ENCODE measurements at places on chromosomes 6 and 20. TPM values are rescaled to one million over a fixed set of nuclear protein-coding genes. Genes with fewer than 3 reads are reported as not detected.

Gene CDYL
- 27.9 TPM for total RNA-seq

- DNase-seq = peak; percentile 13
Measured at GRCh38 chr6:12051861-12052368, 39.8 kb downstream of the HIVEP1 start.

- no peak for DNase-seq
Measured at GRCh38 chr6:28235912-28236452, 10.9 kb downstream of the ZSCAN9 start.

- DNase-seq = no peak
Measured at GRCh38 chr6:166648846-166649245, 21.8 kb upstream of the RPS6KA2 start.

DNA sequence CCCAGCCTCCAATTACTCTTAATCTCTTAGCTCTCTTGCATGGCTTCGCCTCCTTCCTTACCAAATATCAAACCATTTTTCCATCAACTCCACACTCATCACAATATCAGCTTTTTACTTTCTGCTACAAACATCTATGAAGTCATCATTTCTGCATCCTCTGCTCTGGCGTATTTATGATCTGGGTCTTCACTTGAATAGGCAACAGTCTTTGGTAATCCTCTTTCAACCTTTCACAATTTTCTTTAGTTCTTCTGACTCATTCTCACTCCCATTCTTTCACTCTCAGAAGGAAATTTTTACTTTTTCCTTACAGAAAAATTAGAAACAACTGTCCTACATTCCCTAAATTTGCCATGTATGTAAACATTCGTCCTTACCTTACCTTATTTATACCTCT is 522.4 kb downstream of the HDGFL1 start:
- DNase-seq = peak; percentile 35

Gene TRIM31
- total RNA-seq = not detected

Gene SLC29A1
- 12.2 TPM for total RNA-seq

DNA sequence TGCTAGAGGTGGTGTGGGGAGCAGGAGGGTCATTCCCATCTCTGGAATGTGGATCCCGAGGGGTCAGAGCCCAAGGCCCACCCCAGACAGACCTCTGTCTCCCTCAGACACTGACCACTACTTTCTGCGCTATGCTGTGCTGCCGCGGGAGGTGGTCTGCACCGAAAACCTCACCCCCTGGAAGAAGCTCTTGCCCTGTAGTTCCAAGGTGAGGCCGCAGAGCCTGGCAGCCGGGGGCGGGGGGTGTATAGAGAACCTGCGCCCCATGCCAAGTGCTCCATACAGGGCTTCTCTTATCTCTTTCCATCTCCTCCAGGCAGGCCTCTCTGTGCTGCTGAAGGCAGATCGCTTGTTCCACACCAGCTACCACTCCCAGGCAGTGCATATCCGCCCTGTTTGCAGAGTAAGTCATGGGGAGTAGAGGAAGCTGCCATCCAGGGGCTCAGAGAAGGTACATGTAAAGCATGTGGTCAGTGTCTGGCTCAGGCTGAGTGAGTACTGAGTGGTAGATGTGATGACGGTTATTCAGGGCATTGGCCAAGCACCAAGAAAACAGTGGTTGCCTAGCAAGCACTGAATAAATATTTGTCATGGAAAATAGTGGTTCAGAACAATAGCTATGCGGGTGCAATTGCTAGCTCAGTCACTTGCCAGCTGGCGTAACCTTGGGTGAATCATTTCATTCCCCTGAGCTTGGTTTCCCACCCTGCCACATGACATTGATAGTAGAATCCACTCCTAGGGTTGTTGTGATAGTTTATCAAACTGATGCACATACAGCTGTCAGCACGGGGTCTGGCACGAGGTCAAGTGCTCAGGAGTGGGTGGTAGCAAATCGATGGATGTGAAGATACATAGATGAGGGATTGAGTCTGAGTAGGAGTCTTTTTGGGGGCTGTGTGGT is 3.5 kb downstream of the PIGT start:
- peak; percentile 98 for DNase-seq

Gene TRAM2
- total RNA-seq = 182 TPM

- no peak for DNase-seq
Measured at GRCh38 chr6:14180609-14181008, 63.0 kb downstream of the CD83 start.

DNA sequence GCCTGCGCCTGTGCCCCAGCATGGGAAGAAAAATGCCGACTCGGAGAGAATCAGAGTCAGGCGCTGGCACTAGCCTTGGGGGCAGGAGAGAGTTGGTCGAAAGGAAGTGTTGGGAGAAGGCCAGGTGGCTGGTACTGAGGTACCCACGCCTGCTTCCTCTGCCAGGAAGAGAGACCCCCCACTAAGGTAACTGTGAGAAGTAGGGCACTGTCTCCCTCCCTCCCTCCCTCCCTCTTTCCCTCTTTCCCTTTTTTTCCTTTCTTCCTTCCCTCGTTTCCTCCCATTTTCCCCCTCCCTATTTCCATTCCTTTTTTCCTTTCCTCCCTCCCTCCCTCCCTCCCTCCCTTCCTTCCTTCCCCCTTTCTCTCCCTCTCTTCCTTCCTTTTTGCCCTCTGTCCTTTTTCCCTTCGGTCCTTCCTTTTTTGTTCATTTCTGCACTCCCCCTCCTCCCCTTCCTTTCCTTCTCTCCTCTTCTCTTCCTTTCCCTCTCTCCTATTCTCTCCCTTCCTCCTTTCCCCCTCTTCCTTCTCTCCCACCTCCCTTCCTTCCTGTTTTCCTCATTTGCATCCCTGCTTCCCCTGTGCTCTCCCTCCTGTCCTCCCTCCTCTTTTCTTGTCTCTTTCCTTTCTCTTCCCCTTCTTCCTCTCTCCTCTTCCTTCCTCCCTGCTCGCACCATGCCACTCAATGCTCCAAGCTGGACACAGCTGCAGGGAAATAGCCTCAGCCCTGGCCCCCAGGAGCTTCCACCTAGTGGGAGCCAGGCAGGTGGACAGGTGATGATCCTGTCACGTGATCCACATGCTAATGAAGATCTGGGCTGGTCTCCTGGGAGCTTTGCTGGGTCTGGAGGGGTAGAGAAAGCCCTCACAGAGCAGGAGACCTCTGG is 148.0 kb downstream of the DHX35 start:
- no peak for DNase-seq

DNA sequence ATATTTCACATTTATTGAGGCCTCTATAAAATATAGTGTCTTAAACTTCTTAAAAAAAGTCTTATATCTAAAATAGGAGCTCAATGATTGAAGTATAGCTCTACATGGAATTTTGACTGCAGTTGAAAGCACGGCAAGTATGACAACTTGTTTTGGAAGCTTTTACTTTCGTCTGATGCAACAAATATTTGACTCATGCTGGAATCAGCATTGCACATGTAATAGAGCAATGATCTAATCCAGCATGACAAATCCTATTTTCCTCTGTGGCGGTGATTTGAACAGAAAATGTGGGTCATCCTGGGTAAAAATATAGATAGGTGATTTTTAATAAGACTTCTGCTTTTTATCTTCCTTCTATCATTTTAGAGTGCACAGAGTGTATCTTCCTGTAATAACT is 111.6 kb downstream of the TINAG start:
- DNase-seq = peak; percentile 94

All from GM23248 (cell line).